HFFc6 (cell line): ENCODE measurements at places on chromosomes 12 and 14. TPM values are rescaled to one million over a fixed set of nuclear protein-coding genes. Genes with fewer than 3 reads are reported as not detected.
A peak's percentile ranks its signal among the peaks of the same experiment; 100 is the strongest.

Gene CLEC4E
- not detected in 3 replicates for total RNA-seq

Gene C14orf132
- total RNA-seq = 23.6 to 32.6 TPM (median 30.2 TPM) in 3 replicates

Gene SLC17A8
- not detected in 3 replicates for total RNA-seq

Gene C12orf54
- not detected in 3 replicates for total RNA-seq

Gene PSMA3
- total RNA-seq = 178 and 210 TPM in 2 replicates

Gene MIP
- 0.28 TPM in 1 of 3 replicates, not detected in the others for total RNA-seq

Gene RPL10L
- not detected in 3 replicates for total RNA-seq

Gene TEX52
- total RNA-seq = not detected in 3 replicates

Gene KRT74
- not detected in 3 replicates for total RNA-seq

Gene RFX4
- total RNA-seq = not detected in 3 replicates

Gene TFCP2
- 23.0 to 25.8 TPM (median 24.9 TPM) in 3 replicates for total RNA-seq

- DNase-seq = no peak
Measured at GRCh38 chr12:12372946-12373722, 16.3 kb downstream of the BORCS5 start.

GRCh38 chr14:65103150-65103760 lies 938 bp upstream of the MAX start:
- DNase-seq = peak; percentile 11

DNA sequence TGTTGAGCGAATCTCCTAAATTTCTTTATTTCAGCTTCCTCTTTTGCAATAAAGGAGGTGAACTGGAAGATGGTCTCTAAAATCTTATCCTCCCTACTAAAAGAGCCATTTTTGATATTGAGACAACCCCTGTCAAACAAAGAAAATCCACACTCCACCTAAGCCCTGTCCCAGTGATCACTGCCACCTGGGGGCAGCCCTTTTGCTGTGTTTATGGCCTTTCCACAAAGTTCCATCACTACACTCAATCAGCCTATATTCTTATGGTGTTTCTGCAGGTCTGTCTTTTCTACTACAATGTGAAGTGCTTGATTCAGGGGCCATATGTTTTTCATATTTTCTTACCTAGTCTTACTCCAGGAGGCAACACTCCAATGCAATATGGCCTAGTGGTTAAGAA lies 163.7 kb downstream of the BMP4 start:
- no peak for DNase-seq

GRCh38 chr12:101876861-101877805 lies at the start of gene DRAM1:
TSS of gene DRAM1 (plus strand) at chr12:101877580. CDS start at chr12:101877790, 210 bp downstream.
- peak; percentile 90 for DNase-seq

GRCh38 chr14:23240661-23241060 lies 2.9 kb downstream of the RNF212B start:
- no peak for DNase-seq

DNA sequence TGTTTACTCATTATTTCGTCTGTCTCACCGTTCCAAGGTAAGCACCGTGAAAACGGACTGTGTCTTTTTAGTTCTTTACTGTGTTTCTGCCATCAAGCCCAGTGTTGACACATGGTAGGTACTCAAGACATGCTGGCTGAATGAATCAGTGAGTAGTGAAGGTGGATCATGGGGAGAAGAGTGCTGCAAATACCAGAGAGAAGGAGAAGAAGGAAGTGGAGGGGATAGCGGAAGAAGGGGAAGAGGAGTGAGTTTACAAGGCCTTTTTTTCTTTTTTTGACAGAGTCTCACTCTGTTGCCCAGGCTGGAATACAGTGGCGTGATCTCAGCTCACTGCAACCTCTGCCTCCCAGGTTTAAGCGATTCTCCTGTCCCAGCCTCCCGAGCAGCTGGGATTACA lies 54.6 kb downstream of the ETV6 start:
- DNase-seq = no peak

DNA sequence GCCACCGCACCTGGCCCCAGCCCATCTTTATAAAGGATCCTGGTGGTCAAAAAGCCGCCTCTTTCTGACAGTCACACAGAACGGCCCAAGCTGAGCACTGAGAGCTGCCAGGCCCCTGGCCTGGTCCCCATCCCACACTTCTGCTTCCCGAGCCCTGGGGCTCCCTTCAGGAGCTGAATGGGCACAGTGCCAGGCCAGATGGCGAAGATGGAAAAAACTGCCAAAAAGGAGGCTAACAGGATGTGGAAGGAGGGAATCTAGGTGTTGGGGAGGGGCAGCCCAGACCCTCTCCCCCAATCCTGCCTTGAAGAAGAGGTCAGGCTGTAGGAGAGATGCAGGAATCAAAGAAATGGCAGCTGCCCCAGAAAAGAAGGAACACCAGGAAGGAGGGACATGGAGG lies 5.0 kb downstream of the LPAR5 start:
- no peak for DNase-seq

DNA sequence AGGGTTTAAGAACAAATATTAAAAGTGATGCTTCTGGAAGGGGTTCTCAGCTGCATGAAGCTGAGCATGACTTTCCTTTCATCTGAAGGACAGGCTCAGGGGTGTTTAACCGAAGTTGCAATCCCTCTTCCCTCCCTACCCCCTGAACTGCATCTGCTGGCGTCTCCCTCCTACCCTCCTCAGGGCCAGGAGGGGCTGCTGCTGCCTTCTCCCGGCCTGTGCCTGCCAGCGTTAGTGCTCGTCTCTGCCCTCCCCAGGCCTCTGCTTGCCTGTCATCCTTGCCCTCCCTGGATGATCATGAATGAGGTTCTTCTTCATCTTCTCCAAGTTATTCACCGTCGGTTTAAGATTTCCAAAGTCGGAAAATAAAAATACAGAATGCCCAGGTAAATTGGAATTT lies 12.2 kb downstream of the SMOC1 start:
- no peak for DNase-seq

GRCh38 chr14:36508418-36509068 lies 11.5 kb downstream of the NKX2-1 start:
- DNase-seq = no peak
